ENCODE measurements at places on chromosomes 13 and 19.

- DNase-seq, result no peak
Measured at GRCh38 chr13:21466527-21466926, 7.4 kb upstream of the ZDHHC20 start.

DNA sequence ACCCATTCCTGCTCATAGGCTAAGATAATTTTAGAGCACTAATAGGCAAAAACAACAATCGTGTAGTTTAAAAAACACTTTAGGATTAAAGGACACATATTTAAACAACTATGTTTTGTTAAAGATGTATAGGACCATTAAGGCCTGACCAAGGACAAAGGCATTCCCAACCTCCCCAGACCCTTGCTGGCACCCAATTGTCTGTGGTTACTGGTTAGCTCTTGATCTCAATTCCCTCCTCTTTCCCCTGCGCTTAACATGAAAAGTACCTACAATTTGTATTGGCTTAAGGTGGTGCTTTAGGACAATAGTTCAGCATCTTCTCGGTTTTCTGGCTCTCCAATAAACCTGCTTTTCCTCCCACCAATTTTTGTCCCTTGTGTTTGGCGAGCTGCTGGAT, 51.0 kb downstream of the TEX26 start:
- no peak for DNase-seq

DNA sequence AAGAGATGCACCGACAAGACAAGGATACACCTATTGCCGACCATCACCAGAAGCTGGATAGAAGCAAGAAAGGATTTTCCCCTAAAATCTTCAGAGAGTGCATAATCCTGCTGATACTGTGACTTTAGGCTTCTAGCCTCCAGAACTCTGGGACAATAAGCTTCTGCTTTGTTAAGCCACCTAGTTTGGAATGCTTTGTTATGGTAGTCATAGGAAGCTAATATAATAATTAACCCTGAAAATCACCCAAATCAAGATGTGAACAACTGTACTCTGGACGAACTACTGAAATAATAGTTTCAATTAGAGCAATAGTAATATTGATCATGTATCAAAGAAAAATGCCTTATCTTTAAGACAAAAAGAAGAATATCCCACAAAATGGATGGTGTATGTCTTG, 524.6 kb downstream of the EFNB2 start:
- no peak for DNase-seq

DNA sequence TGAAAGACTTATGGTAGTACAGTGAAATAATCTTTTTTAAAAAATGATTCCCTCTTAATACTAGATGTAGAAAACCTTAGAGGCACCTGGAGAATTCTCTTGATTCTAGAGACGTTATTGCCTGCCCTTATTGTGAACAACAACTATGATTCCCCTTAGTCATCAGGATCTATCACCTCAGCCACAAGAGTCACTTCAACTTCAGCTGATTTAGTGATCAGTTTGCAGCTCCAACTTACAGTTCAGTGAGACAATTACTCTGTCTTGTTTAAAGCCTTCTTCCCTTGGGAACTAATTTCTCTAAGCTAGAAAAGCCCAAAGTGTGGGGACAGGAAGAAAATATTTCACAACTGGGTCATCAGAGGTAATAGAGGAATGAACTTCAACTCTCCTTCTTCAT, 254.3 kb upstream of the SLITRK1 start:
- DNase-seq, result no peak

DNA sequence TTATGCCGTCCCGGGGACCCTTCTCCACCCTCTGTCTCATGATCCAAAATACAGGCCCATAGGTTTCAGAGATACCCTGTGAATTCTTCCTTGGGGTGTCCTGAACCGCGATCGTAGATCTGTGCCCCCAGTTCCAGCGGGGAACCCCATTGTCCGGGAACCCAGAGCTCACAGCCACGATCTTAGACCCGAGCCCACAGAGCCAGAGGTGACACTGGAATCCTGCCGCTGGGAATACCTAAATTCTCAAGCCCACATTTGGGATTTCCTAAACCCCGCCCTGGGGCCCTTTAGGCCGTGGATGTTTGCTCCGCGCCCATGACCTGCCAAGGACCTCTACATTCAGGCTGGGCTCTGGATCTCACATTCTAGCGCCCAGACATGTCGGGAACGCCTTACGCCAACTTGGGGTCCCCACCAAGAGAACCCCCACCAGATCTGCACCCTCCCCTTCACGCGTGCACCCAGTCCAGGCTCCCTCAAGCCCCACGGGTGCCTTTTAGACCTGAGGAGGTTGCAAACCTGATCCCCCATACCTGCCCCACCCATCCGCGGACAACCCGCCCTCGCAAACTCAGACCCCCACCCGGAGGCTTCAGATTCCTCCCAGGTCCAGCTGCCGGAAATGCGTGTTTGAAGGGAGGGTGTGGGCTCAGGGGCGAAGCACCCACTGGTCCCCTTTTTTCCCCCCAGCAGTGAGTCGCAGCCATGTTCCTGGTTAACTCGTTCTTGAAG, 605 bp downstream of the CAPNS1 start:
- DNase-seq, result no peak
